Spinal cord (tissue), 10 donors: ENCODE measurements at places on chromosomes 2 and 18. TPM values are rescaled to one million over a fixed set of nuclear protein-coding genes. Genes with fewer than 3 reads are reported as not detected.

Gene SIX2
- total RNA-seq = 5.5 TPM

Gene LIPG
- total RNA-seq = 3.6 TPM

Gene ACMSD
- total RNA-seq = not detected

Gene VRK2
- total RNA-seq = 19.6 TPM

Gene KIF1A
- 186 TPM for total RNA-seq

Gene CROCC2
- 4.4 TPM for total RNA-seq

Gene SMC6
- total RNA-seq = 31.5 TPM

Gene MYL1
- total RNA-seq = 3.6 TPM

Gene L3MBTL4
- 11.5 TPM for total RNA-seq

Gene VSNL1
- total RNA-seq = 215 TPM

Gene C2orf74
- total RNA-seq = 31.2 TPM

Gene DSG1
- total RNA-seq = 1.5 TPM

Gene SOWAHC
- total RNA-seq = 8.5 TPM

Gene TMEM182
- total RNA-seq = 4.0 TPM

Gene SDC1
- 21.0 TPM for total RNA-seq

Gene ERICH2
- 1.1 TPM for total RNA-seq

Gene TNFAIP6
- 2.9 TPM for total RNA-seq

Gene SGPP2
- total RNA-seq = 8.9 TPM

Gene SKA1
- total RNA-seq = 3.8 TPM

Gene UPP2
- 1.4 TPM for total RNA-seq

Gene FBXO48
- 1.3 TPM for total RNA-seq

Gene MALT1
- total RNA-seq = 32.0 TPM

Gene POTEC
- total RNA-seq = not detected
